ENCODE measurements at places on chromosomes 3 and 15.

DNA sequence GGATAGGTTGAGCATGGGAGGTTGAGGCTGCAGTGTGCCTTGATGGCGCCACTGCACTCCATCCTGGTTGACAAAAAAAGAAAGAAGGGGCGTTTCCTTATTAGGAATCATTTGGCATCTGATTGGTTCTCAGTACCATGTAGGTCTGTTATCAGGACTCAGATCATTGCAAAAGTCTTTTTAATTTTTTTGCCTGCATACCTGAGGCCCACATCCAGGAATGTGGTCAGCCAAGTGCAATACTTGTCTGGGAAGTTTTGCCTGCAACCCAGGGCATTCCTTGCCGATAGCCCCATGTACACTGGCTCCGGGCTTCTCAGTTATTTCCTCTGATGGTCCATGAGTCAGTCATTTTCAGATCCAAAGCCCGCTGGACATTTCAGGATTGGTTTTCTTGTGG, 50.1 kb upstream of the CRTC3 start:
- no peak for DNase-seq

GRCh38 chr3:123936400-123936799, 24.6 kb downstream of the CCDC14 start:
- DNase-seq: no peak

DNA sequence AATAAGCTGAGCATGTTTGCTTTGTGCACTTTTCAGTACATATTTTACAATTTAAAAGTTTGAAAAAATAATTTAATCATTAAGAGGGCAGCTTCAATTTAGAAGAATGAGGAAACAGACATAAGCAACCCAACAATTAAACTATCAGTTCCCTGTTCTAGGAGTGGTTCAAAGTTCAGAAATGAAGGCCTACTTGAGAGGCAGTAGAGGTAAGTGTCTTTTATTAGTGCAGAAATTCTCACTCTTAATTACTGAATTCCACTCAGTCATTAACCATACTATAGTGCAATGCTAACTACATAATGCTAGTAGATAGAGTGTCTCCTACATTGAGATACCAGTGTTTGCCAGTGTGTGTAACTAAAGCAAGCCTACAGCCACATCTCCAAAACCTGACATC, 73.1 kb downstream of the TNIK start:
- no peak for DNase-seq

GRCh38 chr3:165078293-165078692, at the start of gene SI:
Gene SI (minus strand): TSS chr3:165078496. CDS start chr3:165076012, 2,484 bp downstream.
- DNase-seq: no peak

DNA sequence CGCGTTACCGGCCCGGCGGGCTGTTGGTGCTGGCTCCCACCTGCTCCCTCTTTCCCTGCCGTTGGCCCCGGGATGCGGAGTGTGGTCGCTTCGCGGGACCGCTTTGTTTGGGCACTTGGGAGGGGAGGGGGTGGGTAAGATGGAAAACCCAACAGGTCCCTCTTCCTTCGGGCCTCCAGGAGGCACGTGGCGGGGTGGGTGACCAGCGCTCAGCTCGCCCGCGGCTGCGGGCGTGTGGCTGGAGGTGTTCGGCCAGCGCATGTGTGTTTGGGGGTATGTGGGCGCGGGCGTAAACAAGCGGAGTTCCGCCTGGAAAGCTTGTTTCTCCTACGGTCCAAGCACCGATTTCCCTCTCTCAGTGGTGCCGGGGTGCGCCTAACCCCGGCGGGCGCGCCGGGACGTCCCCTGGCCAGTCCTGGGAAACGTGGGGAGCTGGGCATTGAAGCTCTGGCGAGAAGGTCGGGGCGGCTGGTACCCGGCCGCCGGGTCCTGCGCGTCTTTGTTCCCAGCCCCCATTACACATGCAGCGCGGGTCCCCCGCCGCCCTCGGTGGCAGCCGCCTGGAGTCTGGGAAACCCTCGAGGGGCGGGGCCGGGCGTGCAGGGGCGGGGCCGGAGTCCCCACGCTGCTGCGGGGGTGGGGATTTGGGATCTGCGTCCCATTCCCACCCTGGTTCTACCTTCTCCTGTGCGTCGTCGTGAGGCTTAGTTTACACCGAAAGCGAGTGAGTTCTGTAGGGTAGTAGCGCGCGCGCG, 1.4 kb downstream of the ACVR2B start:
- DNase-seq: peak; percentile 21

DNA sequence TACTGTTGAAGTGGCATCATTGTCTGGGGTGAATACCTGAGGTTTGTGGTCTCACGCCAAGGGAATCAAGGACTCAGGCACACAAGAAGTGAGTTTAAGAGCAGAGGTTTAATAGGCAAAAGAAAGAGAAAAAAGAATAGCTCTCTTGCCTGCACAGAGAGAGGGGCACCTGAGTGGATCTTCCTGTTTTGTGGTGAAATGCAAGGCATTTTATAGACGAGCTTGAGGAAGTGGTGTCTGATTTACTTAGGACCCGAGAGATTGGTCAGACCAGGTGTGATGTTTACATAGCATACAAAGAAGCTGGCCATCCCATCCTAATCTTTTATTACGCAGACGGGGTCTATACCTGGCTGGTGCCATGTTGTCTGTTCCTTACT, 13.2 kb downstream of the CCR5 start:
- DNase-seq: no peak

DNA sequence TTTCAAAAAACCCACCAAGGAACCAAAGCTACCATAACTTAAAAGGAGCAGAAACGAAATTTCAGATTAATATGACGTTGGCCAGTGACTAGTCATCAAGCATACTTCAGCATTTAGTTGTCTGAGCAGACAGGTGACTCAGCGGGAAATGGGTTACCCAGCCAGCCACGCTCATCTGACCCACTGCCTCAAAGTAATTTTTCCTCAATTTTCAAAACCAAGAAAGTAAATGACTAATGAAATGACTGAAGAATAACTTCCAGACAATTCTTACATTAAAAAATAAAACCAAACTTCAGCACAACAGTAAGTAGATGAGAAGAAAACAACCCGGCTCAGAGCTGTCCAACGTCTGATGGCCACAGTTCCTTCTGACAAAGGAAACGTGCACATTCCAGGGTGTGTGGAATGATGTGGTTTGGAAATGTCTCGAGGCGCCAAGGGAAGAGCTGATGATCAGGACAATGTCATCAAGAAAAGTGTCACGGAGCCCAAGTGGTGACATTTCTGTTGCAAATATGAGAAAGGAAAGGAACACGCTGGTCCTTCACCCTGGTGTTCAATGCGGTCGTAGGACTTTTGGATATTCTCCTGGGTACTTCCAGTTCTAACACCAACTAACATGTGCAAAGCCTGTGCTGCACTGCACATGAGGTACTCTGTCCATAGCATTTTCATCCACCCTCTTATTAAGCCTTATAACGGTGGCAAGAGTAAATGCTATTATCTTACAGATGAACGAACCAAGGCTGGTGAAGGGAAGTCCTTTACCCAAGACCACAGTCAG, 79.1 kb downstream of the FOXP1 start:
- peak; percentile 51 for DNase-seq

Data from activated CD4-positive, alpha-beta T cell treated with anti-CD3 and anti-CD28 coated beads, Interleukin-2, Interleukin-4, amounts not matched to agents 100 ng/mL and 50 ng/mL, durations not matched to agents 16 hours and 8 hours (primary cell).